NCI-H1694 treated with DMSO at 0.1 percent for 48 hours (cell line): ENCODE measurements at places on chromosomes 12 and 14.

DNA sequence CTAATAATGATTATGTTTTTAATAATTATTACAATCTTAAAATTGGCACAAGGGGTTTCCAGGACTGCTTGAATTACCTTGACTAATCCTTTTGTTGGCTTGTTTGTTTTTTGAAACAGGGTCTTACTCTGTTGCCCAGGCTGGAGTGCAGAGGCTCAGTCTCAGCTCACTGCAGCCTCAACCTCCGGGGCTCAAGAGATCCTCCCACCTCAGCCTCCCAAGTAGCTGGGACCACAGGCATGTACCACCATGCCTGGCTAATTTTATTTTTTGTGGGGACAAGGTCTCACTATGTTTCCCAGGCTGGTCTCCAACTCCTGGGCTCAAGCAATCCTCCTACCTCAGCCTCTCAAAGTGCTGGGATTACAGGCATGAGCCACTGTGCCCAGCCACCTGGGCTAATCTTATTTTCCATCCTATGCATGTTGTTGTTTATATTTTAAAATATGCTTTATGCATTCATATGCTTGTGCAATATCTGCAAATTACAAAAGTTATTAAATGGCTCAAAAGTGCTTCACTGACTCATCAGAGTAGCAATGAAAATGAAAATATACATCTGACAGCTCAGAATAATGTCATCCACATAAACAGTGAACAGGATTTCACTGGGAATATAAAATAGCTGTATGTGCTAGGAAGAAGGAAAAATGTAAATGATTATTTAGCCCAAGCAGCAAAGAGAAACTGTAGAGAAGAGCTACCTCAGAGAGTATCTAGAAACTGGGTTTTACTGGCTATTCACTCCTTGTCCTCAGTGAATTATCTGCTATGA is 24.8 kb upstream of the PLEKHG6 start:
- no peak for DNase-seq

DNA sequence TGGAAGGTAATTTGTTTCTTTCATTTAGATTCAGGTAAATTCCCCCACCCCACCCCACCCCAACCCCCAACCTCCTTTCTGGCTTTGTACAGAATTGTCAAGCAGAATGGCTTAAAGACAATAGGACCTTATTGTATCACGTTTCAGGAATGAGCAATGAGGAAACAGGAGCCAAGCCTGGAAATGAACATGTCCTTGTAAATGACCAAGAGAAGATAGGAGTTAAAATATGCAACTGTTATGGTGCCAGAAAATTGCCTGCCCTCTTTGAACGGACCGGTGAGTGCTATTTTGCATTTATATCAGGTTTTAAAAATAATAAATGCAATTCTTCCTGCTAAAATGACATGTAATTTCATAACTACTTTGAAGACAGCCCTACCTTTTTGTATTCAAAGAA is 141.6 kb upstream of the PELI2 start:
- DNase-seq, result no peak

DNA sequence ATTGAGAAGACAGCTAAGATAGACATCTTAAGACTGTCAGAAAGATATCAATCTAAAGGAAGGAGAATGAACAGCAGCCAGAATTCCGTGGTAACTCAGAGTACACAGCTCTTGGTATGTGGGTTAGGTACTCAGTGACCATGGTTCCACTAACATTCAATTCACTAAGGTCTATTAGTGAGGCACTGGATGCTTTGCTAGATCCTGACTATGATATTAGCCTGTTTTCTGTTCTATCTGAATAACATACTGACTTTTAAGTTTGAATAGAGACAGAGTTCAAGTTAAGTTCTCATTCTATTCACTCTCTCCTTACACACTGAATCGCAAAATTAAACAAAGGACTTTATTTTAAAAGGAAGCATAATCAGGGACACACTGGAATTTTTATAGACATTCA is 106.4 kb downstream of the PRKD1 start:
- no peak for DNase-seq

DNA sequence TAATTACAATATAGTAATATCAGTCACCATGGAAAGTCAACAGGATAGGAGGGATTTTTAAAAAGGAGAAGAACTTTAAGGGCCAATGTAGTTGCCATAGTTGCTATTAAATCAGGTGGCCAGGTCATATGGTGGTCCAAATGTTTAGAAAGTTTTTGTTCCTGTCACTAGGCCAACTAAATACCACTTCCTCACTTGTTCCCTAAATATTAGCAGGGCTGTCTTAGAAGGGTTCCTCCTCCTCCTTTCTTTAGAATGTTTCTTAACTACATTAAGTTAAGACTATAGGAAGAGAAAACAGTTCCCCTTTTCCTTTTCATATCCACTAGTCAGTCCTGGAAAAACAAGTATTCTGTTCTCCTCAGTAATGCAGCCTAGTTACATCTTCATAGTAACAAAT is 50.3 kb downstream of the MON2 start:
- DNase-seq, result no peak

- DNase-seq, result no peak
These were observed 297.6 kb upstream of the SEL1L start for GRCh38 chr14:81831128-81831820.
